Left lung (tissue), 14 donors: ENCODE measurements at places on chromosomes 2 and 18. TPM values are rescaled to one million over a fixed set of nuclear protein-coding genes. Genes with fewer than 3 reads are reported as not detected.

GRCh38 chr2:152097801-152098495, 896 bp downstream of the CACNB4 start:
- DNase-seq: peak; percentile 34

SLC4A3 gene
- 2.9 TPM for total RNA-seq

DNA sequence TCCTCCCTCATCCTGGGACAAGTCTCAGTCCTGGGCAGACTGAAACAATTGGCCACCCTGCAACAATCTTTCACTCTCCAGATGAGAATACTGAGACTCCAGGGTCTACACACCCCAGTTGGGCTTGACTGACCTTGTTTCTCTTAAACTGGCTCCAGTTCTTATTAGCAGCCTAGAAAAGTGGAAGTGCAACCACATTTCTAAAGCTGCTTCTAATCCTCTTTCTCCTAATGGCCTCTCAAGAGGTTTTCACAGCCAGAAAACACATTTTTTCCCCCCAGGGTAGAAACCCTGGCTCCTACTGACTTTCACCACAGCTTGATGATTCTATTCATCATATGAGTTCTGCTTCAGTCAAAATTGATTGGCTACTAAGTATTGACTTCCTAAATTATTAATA, 45.8 kb downstream of the SLC4A5 start:
- no peak for DNase-seq

GRCh38 chr2:159091976-159092375, 123.5 kb downstream of the TANC1 start:
- no peak for DNase-seq

DNA sequence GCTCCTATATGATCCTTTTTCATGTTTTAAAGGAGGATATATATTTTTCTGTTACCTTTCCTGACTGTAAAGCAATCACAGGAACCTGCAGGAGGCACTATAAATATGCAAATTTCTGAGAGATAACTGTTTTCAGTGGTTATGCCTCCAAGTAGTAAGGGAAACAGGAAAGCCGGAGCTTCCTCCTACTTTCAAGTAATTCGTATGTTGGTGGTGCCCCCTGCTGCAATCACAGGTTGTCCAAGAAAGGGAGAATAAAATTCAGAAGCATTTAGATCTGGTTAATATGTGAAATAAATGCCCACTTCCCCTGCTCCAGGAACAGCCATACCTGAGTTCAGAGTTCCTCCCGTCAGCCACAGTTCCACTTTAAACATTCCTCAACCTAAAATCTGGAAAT, 12.0 kb upstream of the BCL11A start:
- DNase-seq: no peak

- DNase-seq: no peak
These were observed 78.4 kb upstream of the ATG16L1 start for GRCh38 chr2:233173115-233173514.

DNA sequence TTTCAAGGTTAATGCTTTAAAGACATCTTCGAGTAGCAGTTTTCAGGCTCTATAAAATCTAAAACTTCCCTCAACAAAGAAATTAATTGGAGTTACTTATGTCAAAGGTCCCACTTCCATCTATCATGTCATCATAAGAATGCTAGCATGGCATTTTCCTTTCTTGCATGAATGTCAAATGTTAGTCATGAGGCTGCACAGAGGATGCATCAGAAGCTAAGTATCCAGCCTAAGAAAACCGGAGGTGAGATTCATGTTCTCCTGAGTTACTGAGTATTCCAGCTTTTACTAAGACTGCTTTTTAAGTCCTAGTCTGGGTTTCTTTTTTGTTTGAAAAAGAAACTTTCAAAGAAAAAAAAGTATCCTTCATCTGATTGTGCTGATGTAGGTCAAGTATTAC, 130.6 kb upstream of the CDH19 start:
- no peak for DNase-seq

DNA sequence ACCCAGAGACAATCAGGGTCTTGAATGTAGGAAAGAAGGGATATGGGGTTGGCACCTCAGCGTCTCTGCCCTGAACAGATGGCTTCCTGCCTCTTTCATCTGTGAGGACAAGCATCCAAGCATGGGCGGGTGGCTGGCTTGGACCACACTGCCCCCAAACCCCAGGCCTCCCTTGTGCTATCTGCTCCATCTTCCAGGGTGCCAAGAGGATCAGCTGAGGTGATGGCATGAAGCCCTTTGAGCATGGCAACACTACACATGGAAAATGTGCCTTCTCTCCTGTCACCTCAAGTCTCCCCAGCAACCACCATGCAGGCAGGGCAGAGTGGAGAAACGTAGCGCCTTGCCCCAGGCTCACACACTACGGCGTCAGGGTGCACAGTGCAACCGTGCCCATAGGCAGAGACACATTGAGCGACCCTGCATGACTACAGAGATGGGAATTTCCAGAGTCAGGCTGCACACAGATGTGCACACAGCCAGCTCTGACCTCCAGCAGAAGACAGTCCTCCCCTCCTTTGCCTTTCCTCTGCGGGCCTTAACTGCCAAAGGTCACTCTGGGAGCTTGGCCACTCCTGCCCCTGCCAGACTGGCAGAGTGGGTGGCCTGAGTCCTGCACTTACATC, 1.5 kb downstream of the KCNIP3 start:
- DNase-seq: no peak

DNA sequence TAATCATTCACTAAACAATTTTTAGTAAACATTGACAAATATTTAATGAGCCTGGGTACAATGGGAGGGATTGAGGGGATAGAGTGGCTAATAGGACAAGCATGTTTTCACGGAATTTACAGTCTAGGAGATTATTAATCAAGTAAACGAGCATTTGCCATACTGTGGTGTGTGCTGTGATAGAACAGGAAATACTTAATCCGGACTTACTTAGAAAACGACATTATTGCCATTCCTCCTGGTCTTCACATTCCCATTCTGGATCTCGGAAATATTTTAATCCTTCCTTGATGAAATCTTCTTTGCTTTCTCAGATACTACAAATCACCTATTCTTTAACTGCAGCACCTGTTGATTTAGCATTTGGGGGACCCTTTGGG, 905 bp downstream of the TTLL4 start:
- peak; percentile 7 for DNase-seq

TMEM200C gene
- total RNA-seq: 0.79 TPM
